ENCODE measurements at places on chromosomes 3 and 15. TPM values are rescaled to one million over a fixed set of nuclear protein-coding genes. Genes with fewer than 3 reads are reported as not detected.

GRCh38 chr3:107543666-107544065 lies 20.9 kb downstream of the BBX start:
- no peak for DNase-seq

GOLGA8G gene
- total RNA-seq, result not detected

DPH3 gene
- 13.8 TPM for total RNA-seq

DNA sequence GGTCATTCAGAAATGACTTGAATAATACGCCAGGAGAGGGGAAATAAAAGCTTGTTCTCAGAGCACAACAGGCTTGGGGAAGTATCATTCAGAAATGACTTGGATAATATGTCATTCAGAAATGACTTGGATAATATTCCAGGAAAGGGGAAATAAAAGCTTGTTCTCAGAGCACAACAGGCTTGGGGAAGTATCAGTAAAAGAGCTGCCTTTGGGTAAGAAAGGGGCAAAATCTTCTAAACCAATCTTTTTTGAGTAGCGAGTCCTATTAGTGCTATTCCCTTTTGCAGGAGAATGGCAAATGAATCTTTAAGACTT lies 20.9 kb downstream of the GABRR3 start:
- DNase-seq, result no peak

GRCh38 chr3:115146032-115146417 lies 1.1 kb downstream of the ZBTB20 start:
- DNase-seq, result peak; percentile 39

GRCh38 chr3:42486814-42487565 lies 15.5 kb upstream of the VIPR1 start:
- peak; percentile 2 for DNase-seq

DNA sequence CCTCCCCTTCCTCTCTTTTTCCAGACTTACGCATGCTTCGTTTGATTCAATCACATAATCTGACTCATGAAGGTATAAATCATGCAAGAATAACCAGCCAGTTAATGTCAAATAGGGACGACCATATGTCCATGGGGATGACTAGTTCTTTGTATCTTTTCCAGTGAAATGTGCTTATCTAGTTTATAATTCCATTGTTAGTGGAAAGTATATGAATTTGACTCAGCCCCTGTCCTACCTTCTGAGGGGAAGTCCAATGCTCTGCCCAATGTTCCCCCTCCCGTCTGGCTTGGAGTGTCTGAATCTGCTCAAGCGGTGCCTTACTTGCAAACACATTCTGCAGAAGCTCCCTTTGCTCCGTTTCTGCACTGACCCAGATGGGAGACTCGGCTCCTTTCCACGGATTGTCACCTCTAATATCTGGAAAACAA lies 55.0 kb upstream of the EPHB3 start:
- no peak for DNase-seq

CD200R1 gene
- 0.23 TPM for total RNA-seq

IL17RB gene
- total RNA-seq, result 6.0 TPM

- DNase-seq, result no peak
These were observed 901 bp upstream of the CHST14 start for GRCh38 chr15:40469776-40470390.

DNA sequence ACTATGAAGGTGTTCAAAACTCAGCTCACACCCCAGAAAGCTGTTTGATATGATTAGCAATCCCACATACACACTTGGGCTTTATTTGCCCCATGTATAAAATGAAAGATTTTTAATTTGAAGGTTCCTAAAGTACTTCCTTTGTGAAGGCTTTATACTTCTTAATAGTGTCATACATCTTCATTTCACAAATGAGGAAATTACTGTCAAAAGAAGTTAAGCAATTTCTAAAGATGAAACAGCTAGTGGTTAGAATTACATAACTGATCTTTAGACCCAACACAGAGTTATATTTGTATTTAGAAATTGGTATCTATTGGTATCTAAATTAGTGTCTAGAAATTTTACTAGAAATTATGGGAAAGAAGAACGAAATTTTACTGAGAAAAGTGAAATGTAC lies 7.1 kb downstream of the CD200R1 start:
- no peak for DNase-seq

GRCh38 chr3:129651435-129652202 lies 45.1 kb upstream of the PLXND1 start:
- no peak for DNase-seq

DNA sequence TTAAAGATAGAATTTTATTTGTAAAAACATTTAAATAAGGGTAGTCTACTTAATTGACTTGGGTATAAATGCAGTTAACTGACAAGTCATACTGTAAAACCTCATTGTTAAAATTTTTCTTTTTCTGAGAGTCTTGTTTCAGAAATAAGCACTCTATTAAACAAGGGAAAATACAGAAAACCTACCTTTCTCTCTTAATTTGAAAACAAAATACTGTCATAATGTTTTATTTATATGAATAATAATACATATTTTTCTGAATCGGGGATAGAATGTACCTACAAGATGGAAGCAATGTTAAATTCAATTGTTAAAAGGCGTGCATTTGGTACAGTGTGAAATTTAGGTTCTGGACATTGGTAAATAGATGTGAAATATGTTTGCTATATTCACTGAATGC lies 17.8 kb downstream of the ZIC1 start:
- DNase-seq, result no peak

DNA sequence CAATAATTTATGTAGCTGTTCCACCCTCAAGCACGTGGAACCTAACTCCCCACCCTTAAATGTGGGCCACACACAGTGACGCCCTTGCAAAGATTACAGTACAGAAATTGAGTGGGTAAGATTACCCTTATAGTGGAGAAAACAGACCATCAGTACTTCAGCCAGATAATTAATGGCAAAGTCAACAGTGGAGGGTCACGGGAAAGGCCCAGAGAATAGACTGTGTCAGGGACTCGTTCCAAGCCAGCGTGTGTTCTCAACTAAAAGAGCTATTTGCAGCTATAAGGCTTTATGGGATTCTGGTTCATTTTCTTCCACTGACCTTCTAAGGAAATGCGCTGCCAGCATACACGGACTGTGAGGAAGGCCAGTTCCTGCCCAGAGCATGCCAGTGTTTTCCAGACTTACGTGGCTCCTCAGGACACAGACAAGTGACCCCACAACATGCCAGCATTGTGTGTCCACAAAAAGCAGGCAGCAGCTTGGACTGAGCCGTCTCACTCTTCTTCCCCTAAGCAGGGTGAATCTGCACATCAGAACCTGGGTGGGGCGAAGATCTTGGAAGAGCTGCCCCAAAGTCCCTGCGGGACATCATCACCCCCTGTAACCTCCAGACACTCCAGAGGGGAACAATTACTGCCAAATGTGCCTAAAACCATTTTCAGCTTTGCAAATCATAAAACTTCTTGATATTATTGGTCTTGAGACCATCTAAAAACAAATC lies 428.5 kb downstream of the OCA2 start:
- no peak for DNase-seq

GRCh38 chr15:51932161-51932560 lies 39.4 kb downstream of the LEO1 start:
- no peak for DNase-seq

- DNase-seq, result no peak
These were observed 123.5 kb downstream of the NUP210 start for GRCh38 chr3:13296662-13297061.

ARNT2 gene
- 9.1 TPM for total RNA-seq

- DNase-seq, result no peak
These were observed 86.3 kb downstream of the KLHL25 start for GRCh38 chr15:85708402-85708941.

PCYT1A gene
- total RNA-seq, result 41.8 TPM

TM4SF18 gene
- 4.9 TPM for total RNA-seq

GRCh38 chr3:141928631-141929270 lies 52.3 kb downstream of the ATP1B3 start:
- DNase-seq, result no peak

ACAA1 gene
- 89.8 TPM for total RNA-seq

GRCh38 chr3:178159691-178160220 lies 376.5 kb upstream of the KCNMB2 start:
- no peak for DNase-seq

GRCh38 chr15:58864602-58865424 lies 68.7 kb downstream of the SLTM start:
- peak; percentile 3 for DNase-seq

DNA sequence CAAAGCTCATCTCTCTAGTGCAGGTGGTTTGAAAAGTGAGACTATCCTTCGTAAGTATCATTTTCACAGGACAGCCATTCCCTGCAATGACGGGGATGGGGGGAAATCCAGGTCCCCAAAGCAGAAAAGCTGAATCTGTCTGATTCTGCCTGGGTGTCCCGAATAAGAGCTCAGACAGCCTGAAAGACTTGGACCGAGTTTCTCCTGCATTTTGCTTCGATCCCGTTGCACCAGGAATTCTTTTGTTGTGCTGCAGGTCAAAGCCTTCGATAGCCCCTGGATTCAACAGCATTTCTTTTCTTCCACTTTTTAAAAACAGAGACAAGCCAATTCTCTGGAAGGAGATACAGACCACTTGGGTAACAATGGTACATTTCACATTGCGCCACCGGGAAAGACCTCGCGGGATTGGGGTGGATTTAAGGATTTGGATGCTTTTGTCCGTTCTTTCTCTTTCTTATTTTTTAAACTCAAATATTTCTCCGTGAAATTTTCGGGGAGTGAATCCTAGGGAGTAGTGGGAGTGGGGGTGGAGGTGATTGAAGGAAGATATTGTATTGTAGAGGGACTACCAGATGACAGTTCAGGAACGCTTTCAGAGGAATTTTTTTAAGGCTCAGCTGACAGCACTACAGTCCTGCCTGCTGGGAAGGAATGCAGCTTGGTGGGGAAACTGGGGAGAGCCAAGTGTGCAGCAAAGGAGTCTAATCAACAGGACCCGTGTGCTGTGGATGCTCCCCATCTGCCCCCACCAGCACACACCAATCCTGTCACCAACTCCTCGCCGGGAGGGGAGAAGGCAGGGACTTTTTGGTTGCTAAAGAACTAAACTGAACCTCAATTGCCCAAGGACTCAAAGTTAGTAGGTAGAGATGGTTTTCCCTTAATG lies 2.6 kb downstream of the SLITRK3 start:
- DNase-seq, result no peak

- no peak for DNase-seq
These were observed 185.3 kb upstream of the FEZF2 start for GRCh38 chr3:62558549-62559112.

GRCh38 chr3:107997671-107998070 lies 93.2 kb downstream of the CD47 start:
- no peak for DNase-seq

GRCh38 chr15:47502041-47502440 lies 215.3 kb upstream of the SEMA6D start:
- no peak for DNase-seq

DNA sequence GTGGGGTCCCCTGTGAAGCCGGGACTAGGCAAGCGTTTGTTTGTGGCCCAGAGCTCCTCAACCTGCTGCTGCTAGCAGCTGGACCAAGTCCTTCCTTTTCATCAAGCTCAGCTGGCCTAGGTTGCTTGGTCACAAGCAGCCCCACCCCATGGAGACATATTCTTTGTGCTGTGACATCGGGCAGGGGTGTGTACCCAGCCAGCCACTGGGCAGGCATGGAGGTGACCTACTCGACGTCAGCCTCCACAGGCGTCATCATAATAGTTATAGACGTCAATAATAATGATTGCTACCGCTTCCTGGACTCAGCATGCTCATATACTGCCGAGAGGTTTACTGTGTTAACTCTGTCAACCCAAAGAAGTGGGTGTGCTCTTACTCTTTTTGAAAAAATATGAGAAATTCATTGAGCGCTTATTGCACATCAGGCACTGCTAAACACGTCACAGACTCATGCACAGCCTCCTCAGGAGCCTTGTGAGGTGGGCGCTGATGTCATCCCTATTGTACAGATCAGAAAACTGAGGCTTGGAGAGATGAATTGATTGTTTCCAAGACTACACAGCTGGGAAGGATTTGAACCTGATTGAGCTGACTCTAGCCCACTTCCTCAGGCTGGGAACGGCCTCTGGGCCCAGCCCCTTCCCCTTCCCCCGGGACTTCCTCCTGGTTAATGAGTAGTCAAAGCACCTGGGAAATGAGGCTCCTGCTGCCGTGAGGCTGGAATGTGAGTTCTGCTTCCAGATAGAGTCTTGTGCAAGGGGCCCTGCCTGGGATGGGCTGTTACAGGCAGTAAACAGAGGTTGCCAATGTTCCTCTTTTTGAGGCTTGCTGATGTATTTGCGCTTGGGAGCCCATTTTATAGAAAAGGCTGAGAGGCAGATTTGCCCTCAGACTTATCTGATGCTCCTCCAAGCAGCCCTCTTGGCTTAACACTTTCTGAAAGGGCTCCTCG lies 16.2 kb downstream of the SLC6A6 start:
- DNase-seq, result no peak

- DNase-seq, result no peak
These were observed 41.1 kb downstream of the TSC22D2 start for GRCh38 chr3:150449169-150449721.

DNA sequence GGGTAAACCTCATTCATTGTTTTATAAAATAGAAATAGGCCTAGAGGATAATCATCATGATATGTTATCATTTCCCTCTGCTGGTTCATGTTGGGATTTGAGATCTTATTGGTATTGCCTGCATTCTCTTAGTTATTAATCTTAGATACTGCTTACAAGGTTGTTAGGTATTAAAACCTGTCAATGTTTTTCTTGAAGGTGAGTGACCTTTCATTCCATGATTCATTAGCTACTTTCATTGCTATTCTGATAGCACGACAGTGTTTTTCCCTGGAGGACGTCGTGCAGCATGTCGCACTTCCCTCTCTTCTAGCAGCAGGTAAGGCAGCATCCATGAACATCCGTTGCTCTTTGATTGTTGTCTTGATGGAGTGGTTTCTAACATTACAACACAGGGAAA lies 17.1 kb downstream of the P2RY12 start:
- no peak for DNase-seq

DNA sequence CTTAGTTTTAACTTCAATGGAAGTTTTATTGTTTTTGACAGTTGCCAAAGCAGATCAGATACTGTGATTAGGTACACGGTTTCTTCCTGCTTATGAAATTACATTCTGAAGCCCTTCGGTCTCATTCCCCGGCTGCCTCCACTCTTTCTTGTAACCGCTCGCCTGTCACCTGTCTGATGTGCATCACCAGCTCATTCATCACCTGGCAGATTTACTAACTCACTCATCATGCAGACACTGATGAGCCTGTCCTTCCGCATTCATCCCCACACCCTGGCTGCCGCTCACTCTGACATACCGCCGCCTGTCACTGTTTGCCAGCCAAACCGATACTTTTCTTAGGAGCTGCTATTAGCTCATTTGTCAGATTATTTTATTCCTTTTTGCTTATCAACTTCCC lies 82.8 kb upstream of the NSMCE3 start:
- no peak for DNase-seq

GRCh38 chr3:189900578-189900977 lies 220.1 kb downstream of the P3H2 start:
- peak; percentile 10 for DNase-seq

DNA sequence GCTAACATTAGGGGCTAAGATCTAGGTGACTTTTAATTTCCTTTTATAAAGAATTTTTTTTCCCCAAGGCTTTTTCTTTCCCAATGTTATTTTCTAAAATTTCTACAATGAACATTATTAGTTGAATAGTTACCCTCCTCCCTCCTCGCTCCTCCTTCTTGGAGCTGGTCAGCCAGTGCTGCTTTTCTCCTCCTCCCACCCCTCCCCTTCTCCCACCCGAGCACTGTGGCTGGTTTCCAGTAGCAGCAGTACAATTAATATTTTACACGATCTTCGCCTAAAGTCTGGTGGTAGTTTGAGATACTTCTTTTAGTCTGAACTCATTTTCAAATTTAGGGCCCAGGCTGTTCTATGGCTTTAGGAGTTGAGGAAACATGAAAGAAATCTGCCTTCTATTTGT lies 41.6 kb downstream of the EEFSEC start:
- DNase-seq, result no peak

- no peak for DNase-seq
These were observed 314.8 kb upstream of the CTDSPL start for GRCh38 chr3:37546876-37547275.
